GM23338 (cell line): ENCODE measurements at places on chromosomes 12 and 14.

DNA sequence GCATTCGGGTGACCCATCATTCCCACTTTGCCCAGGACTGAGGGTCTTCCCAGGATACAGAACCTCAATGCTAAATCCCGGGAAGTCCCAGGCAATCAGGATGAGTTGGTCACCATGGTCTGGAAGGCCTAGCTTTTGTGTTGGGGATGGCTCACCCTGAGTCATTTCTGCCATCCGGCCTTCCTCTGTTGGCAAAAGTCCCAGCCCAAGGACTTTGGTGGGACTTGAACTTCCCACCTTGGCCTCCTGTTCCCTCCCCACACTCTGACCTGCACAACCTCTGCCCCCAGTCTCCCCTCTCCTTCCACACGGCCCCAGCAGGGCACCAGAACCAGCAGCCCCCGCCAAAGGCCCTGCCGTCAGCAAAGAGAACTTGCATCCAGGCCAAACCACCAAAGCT, 24.6 kb upstream of the NCOR2 start:
- DNase-seq, result no peak

DNA sequence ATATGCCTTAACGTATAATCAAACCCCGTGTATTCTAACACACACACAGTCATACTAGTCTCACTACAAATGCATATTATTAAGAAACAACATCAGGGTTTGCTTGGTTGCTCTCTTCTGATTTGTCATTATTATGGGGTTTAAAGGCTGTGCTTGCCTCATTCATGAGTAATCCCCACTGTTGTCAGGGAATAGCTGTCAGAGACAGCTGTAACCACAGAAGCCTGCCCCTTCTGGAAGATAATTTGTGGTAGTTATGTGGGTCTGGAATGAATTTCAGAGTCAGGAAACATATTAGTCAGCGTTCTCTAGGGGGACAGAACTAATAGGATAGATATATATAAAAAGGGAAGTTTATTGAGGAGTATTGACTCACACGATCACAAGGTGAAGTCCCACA, 456.9 kb upstream of the TMEM132C start:
- no peak for DNase-seq

GRCh38 chr14:67926821-67927220, 107.2 kb downstream of the RAD51B start:
- DNase-seq, result no peak

DNA sequence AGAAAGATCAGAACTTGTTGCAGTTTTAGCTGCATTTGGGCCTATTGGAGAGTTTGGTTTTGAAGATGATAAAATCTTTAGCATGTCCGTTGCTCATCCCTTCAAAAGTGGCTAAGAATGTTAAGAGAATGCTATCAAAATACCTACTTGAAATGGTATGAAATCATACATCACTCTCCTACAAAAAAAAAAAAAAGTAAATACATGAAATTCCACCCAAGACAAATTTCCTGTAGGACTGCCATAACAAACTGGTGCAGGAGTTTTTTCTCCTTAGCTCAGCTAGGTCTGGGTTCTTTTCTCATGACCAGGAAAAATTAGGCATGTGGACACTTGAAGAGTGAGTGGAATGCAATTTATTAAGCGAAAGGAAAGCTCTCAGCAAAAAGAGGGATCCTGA, 15.9 kb upstream of the FAR2 start:
- DNase-seq, result no peak

DNA sequence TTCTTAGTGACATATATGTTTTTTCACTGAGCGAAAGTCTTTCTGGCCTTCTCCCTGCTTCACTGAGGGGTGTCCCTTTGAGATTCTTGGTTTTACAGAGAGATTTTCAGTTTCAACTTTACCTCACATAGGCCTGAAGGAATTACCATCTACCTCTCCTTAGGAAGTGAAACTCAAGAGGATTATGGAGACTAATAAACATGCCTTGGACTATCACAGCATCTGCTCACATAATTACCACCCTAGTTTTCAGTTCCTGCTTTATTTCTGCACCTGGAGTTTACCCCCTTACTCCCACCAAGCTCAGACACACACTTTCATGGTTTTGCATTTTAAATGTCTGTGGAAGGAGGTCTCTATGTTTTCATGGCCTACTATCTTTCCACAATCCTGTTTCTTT, 118.3 kb upstream of the SCAF11 start:
- no peak for DNase-seq

GRCh38 chr12:40056373-40056772, 49.5 kb downstream of the SLC2A13 start:
- no peak for DNase-seq

GRCh38 chr12:119024356-119024755, 43.0 kb downstream of the SRRM4 start:
- DNase-seq, result no peak

GRCh38 chr12:81668475-81668874, 90.7 kb downstream of the PPFIA2 start:
- DNase-seq, result no peak

DNA sequence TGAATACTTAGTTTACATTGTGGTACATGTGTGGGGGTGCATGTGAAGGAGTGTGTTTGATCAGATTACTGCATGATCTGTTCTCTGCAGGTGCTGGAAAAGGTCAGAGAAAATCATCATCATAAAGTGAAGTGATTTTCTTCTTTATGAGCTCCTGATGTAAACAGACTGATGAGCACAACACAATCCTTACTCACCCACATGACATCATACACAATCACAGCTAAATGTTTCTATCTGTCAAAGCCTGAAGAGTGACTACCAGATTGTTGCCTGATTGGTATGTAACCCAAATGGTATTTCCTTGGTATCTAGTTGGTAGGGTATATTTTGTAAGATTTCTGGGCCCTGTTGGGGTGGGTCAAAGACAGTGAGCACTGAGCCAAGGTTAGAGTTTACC, 270.8 kb downstream of the FOXG1 start:
- no peak for DNase-seq

DNA sequence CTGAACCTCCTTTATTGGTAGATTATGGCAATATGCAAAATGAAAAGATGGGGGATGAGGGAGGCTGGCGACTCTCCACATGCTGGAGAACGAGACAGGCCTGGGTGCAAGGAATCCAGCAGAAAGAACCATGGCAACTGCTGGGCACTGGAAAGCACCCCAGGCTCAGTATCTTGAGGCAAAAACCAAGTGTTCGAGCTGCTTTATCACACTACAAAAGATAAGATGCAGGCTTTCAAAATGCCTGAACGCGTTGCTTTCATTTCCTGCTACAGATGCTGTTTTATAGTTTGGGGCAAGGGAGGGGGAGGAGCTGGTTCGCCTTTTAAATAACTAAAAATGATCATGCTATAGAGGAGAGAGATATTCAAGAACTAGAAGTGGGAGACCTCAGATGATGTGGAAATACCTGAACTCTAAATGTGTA, 38.9 kb downstream of the NIN start:
- no peak for DNase-seq

- no peak for DNase-seq
These were observed 312.6 kb downstream of the NELL2 start for GRCh38 chr12:44563486-44563885.

DNA sequence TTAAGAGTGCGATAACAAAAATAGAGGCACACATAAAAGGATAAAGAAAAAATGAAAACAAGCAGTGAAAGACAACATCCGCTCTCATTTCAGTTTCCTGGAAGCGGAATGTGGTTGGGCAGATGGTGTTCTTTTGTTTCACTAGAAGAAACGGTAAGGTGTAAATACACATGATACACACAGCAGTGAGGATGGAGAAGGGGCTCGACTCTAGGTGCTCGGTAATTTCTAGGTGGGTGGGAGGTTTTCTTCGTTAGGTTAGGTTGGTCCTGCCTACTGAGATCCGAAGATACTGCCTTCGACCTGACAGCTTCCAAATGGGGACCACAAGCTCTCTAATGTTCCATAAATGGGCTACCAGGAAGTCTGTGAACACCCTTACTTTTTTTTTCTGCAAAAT, 1082.5 kb downstream of the BCL11B start:
- DNase-seq, result no peak

DNA sequence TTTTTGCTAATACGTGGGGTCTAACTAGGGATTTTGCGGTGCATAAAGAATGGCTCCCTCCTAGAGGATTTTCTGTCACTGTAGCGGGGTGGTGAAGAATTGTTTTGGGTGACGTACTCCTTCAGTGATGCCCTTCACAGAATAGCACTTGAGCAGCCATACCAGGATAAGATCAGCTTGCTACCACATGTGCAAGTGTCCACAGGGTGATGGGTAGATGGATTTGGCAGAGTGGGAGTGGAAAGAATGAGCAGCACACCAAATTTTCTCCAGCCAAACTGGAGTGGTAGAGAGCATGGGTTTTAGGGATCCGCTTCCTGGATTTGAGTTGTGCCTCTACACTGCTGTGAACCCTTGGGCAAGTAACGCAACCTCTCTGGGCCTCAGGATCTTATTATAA, 2.3 kb downstream of the TCP11L2 start:
- no peak for DNase-seq

GRCh38 chr12:96208801-96209549, 14.8 kb downstream of the ELK3 start:
- no peak for DNase-seq

GRCh38 chr12:132137483-132138125, 6.5 kb downstream of the DDX51 start:
- DNase-seq, result no peak

GRCh38 chr12:124904306-124905098, 9.9 kb downstream of the UBC start:
- no peak for DNase-seq

DNA sequence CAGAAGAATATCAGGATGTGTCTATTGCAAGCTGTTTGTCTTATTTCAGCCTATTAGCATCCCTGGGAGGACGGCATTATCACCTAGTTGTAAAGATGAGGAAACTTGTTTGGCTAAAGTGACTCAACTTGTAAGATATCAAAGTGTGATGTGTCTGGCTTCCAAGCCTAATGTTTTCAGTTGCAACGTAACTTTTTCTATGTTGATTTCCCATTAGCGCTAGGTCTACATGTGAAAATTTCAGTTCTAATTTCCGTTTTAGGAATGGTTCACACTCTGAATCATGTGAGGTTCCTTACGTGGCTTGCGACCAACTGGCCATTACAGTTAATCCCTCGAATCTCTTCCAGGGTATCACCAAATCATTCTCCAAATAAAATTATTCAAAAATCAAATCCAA, 58.0 kb downstream of the LLPH start:
- DNase-seq, result no peak

- no peak for DNase-seq
These were observed 17.5 kb downstream of the ATG2B start for GRCh38 chr14:96345669-96346068.

DNA sequence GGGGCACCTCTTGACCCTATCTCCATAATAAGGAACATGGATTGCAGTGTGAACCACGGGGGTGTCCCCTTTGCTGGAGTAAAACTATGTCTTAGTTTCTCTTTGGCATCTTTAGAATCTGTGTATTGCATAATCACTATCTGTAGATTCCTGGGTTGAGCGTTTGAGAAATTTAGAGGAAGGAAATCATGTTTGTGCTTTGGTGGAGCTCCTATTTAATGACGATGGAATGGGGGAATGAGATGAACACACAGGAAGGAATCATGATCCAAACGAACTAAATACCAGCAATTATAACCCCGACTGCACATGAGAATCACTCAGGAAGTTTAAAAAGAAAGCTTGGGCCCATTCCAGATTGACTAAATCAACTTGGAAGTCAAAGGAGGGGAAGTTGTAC, 1.3 kb upstream of the MYG1 start:
- DNase-seq, result no peak

GRCh38 chr14:58587271-58587670, 50.5 kb upstream of the DACT1 start:
- no peak for DNase-seq

- no peak for DNase-seq
These were observed 9.8 kb downstream of the PRIMA1 start for GRCh38 chr14:93778453-93778852.

DNA sequence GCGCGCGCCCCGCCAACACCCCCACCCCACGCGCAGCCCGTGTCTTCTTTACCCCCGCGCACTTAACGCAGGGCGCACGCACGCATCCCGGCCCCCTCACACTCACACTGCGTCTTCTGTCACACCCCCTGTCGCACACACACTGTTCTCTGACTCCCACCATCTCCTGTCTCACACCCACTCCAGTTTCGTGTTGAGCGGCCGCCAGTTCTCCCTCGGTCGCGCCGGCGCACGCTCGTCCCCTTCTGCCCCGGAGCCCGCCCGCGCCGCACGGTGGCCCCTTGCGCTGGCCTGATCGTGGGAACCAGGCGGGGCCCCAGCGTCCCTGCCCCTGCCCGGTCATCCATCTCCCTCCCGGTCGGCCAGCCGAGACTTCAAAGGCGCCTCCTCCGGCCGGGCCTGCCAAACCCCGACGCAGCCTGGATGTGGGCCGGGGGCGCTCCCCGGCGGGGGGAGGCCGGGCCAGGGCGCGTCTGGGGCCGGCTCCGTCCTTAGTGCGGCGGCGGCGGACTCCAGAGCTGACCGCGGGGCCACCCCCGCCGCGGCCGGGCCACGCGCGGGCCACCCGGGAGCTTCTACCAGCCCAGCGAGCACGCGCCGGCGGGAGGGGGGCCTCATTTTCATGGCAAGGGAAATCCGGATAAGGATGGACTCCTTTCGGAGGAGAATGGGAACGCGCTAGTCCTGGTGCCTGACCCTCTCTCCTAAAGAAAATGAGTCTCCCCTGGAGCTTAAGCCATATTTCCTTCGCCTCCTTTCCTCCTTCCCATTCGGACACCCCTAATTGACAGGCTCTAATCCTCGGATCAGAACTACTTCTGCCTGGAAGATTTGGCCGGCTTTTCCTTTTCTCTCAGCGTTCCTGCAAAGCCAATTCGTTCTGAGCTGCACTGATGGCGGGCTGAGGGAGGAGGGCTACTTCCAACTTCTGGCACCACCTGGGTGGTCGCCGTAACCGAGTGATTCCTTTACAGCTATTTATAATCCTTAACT, 82.0 kb upstream of the HMGA2 start:
- DNase-seq, result peak; percentile 79

GRCh38 chr12:63869656-63870055, 25.2 kb downstream of the SRGAP1 start:
- no peak for DNase-seq

GRCh38 chr12:7144414-7145120, 14.4 kb downstream of the CLSTN3 start:
- DNase-seq, result peak; percentile 57

- DNase-seq, result no peak
These were observed 25.3 kb downstream of the PHLDA1 start for GRCh38 chr12:76006028-76006925.

DNA sequence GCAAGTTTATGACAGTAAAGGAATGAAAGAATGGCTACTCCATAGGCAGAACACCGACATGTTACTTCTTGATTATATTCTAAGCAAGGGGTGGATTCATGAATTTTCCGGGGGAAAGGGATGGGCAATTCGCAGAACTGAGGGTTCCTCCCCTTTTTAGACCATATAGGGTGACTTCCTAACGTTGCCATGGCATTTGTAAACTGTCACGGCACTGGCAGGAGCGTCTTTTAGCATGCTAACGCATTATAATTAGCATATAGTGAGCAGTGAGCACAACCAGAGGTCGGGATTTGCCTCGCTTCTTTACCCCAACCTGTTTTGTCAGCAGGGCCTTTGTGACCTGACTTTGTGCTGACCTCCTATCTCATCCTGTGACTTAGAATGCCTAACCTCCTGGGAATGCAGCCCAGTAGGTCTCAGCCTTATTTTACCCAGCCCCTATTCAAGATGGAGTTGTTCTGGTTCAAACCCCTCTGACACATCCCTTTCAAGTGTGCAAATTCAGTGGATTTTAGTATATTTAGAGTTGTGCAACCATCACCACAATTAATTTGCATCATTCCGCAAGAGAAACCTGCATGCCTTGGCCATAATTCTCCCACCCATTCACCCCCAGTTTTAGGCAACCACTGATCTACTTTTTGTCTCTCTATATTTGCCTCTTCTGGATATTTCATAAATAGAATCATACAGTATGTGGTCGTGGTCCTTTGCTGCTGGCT, 27.4 kb downstream of the PALS1 start:
- DNase-seq, result peak; percentile 94

- DNase-seq, result peak; percentile 89
These were observed 13.1 kb downstream of the ASIC1 start for GRCh38 chr12:50070314-50071060.
